ENCODE measurements at places on chromosomes 13 and 19. TPM values are rescaled to one million over a fixed set of nuclear protein-coding genes. Genes with fewer than 3 reads are reported as not detected.

DNA sequence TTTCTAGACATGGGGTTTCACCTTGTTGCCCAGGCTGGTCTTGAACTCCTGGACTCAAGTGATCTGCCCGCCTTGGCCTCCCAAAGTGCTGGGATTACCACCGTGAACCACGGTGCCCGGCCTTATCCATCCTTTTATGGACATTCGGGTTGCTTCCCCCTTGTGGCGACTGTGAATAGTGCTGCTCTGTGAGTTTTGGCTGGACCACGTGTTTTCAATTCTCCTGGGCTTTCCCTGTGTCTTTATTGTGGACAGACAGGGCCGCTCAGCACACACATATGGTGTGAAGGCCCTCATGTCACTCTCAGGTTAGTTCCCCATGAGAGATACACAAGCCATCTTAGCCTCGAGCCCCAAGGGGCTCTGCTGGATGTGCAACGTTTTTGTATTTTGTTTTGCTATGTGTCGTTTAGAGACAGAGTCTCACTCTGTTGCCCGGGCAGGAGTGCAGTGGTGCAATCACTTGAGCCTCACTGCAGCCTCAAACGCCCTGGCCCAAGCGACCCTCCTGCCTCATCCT lies 40.5 kb downstream of the MAU2 start:
- peak; percentile 88 for DNase-seq

Gene TMPRSS9
- not detected for total RNA-seq

DNA sequence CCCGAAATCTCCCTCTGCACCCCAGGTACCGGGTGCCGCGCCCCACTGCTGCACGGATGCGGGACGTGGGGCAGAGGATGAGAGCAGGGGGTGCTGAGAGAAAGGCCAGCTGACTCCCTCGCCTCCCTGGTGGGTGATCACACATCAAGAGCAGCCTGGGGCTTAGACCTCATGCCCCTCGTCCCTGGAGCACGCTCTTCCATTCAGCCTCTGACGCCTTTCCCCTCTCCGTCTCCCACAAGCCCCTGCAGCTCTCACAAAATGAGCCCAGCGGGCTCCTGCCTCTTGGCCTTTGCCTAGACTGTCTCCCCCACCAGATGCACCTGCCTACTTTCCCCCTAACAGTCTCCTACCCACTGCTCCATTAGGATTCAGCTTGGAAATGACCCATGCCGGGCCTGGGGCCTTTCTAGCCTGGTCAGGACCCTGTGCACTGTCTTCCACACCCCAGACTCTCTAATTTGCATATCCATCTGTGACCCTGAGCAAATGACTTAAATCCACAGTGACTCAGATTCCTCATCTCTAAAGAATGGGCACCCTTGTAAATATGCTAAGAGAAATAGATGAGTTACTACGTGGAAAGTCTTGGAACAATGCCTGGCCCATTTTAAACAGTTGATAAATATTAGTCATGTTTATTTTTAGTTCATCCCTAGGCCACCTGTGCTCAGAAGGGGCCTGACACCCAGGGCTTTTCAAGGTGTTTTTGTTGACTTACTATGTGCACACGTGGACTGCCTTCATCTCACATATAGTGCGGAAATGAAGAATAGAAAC lies 582 bp upstream of the PTPRH start:
- no peak for DNase-seq

Gene CLEC11A
- total RNA-seq = 1.0 TPM

DNA sequence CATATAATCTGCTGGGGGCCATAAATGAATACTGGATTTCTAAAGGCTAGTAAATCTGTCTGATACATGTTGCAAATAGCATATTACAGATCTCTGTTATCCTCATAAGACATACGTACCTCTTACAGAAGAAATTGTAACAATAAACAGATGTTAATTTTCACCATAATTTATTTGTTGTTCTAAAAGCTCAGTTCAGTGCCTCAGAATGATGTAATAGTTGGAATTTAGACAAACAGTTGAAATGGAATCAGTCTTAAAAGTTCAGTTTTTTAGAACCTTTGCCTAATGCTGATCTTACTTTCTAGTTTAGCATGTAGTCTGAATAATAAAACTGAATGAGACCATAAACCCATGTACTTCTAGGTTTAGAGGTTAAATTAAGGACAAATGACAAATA lies 43.1 kb downstream of the B3GLCT start:
- DNase-seq = no peak

DNA sequence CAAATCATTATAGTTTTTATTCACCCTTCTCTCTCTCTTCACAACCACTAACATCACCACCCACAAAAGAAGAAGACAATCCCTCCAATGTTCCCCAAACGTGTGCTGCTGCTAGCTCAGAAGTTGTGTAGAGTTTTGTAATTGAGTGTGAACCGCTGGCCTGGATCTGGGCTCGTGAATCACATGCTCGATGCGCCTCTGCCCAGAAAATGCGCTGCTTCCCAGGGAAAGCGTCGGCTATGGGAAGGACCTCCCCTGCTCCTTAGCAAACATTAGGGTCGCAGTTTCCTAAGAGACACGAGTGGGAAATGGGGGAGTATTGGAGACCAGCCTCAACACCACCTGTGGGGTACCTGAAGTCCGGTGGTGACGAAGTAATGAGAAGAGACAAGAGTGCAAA lies 38.4 kb upstream of the ZNF726 start:
- no peak for DNase-seq

GRCh38 chr19:28553005-28553404 lies 659.9 kb downstream of the UQCRFS1 start:
- peak; percentile 30 for DNase-seq

Gene ERFL
- 1.9 TPM for total RNA-seq

Gene TEX26
- not detected for total RNA-seq

DNA sequence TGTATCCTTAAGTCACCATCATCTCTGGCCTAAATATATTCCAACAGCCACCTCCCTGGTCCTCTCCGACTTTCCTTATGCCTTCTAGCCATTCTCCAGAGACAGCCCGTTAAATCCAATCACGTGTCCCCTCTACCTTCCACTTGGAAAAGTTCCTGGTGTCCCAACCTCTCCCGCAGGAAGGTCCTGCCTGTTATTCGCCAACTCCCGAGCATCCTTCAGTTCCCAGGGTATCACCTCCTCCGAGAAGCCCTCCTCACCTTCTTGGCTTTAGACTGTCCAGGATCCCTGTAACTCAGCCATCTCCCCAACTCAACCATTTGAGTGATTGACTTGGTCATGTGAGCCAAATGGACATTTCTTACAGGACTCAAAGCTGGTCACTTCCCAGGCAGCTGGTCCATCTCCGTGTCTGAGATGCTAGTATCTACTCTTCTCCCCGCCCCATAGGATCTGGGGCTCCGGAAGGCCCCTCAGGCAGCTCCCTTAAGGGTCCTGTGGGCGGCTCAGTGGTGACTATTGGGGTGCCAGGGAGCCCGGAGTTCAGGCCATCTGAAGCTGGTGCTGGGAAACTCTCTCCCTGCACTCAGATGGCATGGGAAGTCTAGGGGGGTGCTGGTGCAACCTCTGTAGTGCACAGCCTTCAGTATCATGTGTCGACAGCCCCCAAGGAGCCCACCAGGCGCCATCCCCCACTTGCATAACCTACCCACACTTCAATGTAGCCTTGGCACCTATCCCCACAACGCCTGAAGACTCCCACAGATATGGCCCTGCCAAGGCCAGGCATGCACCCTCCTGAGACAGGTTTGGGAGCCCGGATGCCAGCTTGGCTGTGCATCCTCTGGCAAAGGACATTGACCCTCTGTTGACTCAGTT lies 27.9 kb upstream of the NANOS3 start:
- no peak for DNase-seq

GRCh38 chr19:51179256-51179655 lies 37.2 kb downstream of the SIGLEC7 start:
- no peak for DNase-seq

- no peak for DNase-seq
Observed at GRCh38 chr13:27001705-27002104, 169.9 kb downstream of the USP12 start.

- DNase-seq = no peak
Observed at GRCh38 chr13:44498969-44499368, 77.2 kb downstream of the TSC22D1 start.

Gene CYP2F1
- total RNA-seq = not detected

GRCh38 chr13:102045731-102046130 lies 356.1 kb downstream of the FGF14 start:
- no peak for DNase-seq

DNA sequence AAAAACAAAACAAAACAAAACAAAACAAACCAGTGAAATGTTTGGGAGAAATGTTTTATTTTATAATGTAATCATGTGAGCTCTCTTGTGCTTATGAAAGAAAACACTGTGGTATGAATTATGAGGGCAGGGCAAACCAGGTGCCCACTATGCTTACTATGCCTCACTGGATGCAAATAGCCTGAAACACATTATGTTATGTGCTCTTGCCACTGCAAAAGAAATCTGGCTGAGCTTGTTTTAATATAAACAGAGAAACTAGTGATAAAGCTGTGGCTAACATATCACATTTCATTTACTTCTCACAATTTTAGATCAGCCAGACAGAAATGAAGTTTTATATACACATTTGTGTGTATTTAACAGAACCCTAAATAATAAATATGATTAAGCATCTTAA lies 8.7 kb upstream of the NBEA start:
- DNase-seq = no peak

Gene KCTD12
- total RNA-seq = 9.9 TPM

GRCh38 chr19:38429055-38429810 lies 3.2 kb upstream of the RASGRP4 start:
- DNase-seq = peak; percentile 72

Gene DACH1
- total RNA-seq = 0.21 TPM

Measured in activated CD4-positive, alpha-beta T cell treated with anti-CD3 and anti-CD28 coated beads for 36 hours (primary cell).